ENCODE measurements at places on chromosomes 4 and X. TPM values are rescaled to one million over a fixed set of nuclear protein-coding genes. Genes with fewer than 3 reads are reported as not detected.

DNA sequence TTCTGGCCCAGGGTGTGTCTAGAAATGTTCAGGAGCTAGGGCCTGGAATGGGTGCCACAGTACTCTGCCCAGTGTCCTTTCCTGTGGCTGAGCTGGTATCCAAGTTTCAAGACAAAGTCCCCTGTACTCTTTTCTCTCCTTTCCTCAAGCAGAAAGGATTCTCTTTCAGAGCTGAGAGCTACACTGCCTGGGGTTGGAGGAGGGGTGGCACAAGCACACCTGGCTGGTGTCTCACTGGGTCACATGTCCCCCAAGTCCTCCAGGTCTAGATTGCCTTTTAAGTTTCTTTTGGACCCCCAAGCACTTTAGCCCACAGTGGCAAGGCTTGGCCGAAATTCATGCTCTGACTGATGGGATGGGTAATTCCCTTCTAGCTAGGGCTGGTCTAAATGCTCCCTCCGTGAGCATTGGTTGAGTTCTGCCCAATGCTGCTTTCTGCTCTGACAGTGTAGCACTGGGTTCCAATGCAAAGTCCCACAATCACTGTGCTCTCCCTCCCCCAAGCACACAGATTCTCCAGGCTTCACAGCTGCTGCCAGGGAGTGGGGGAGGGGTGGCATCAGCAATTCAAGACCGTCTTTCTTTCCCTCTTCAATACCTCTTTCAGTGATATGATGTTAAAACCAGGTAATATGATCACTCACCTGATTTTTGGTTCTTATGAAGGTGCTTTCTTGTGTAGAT, 47.8 kb downstream of the BEX3 start:
- H3K36me3 ChIP-seq: no peaks in the 10 kb centered on the region
- DNase-seq: no peak
- no peak overlapping the region for H3K27ac ChIP-seq
- no peaks in the 10 kb centered on the region for H3K4me1 ChIP-seq

DNA sequence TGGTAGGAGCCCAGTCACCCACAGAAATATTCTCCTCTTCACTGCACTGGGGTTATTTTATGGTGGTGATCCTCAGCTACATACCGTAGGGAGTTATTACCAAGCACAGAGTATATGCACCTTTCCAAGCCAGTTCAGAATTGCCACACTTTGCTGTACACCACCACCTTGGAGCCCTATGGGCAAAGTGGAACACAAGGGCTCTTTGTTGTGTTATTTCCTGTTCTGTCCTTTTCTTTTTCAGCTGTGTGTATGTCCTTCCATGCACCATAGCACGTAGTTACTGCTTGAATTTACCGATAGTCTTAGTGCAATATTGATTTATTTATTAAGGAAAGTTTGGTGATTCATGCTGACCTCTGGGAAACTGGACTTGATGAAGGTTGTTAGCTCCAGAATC, 8.3 kb downstream of the RNF128 start:
- H3K4me1 ChIP-seq: no peaks in the 10 kb centered on the region
- H3K4me3 ChIP-seq: no peak overlapping the region
- H3K36me3 ChIP-seq: no peaks in the 10 kb centered on the region
- no peak for DNase-seq

DNA sequence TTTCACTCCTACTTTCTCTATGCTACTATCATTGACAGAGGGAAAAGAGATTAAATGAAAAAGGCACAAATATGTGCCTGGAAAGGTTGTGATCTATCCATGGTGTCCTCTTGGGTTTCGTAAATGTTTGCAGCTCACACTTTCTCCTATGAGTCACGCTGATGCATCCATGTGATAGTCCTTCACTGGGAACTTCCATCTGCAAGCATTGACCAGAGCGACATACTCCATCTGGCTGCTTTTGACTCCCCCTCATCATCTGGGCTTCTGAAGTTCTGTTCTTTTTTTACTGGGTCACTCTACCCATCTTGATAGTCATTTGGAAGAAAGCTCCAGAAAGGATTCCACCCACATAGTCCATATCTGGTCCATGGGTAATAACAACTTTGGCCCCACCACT, 84.7 kb upstream of the NDST3 start:
- no peak overlapping the region for H3K4me3 ChIP-seq
- no peaks in the 10 kb centered on the region for H3K4me1 ChIP-seq
- no peak overlapping the region for H3K27ac ChIP-seq
- no peak for DNase-seq

- no peaks in the 10 kb centered on the region for H3K36me3 ChIP-seq
- DNase-seq: no peak
- no peaks in the 10 kb centered on the region for H3K27me3 ChIP-seq
- H3K27ac ChIP-seq: no peak overlapping the region
- H3K4me3 ChIP-seq: no peak overlapping the region
- no peaks in the 10 kb centered on the region for H3K4me1 ChIP-seq
These were observed 331.0 kb upstream of the PCDH10 start for GRCh38 chr4:132818091-132818490.

GRCh38 chr4:40980318-40980883, 230.6 kb downstream of the NSUN7 start:
- no peaks in the 10 kb centered on the region for H3K4me1 ChIP-seq
- H3K27me3 ChIP-seq: no peaks in the 10 kb centered on the region
- no peaks in the 10 kb centered on the region for H3K36me3 ChIP-seq
- no peak overlapping the region for H3K4me3 ChIP-seq
- no peak overlapping the region for H3K27ac ChIP-seq
- DNase-seq: no peak

GRCh38 chrX:132217203-132218073, 1.8 kb downstream of the RAP2C start:
- H3K4me3 ChIP-seq: peak overlapping the region; percentile 86
- H3K27ac ChIP-seq: peak overlapping the region; percentile 95
- H3K27me3 ChIP-seq: no peaks in the 10 kb centered on the region
- DNase-seq: peak; percentile 91

DNA sequence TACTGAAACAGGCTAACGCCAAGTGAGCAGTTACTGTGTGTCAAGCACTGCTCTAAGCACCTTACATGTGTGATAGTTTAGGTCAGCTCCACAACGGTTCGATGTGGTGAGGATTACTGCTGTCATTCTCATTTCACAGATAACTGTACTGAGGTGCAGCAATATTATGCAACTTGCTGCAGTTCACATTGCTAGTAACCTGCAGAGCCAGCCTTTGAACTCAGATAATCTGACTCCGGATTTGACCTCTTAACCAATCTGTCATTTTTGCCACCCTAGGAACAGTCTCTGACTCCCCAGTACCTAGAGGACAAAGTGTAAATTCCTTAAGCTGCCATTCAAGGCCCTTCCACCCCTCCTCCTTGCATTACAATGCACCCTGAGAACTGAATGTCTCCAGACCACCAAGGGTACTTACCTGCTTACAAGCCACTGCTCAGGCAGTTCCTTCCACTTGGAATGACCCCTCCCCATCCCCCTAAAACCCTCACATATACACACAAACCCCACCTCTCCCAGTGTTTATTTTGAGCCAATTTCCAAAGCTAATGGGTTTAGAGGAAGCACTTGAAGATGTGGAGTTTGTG, 24.9 kb downstream of the EFNB1 start:
- H3K36me3 ChIP-seq: no peaks in the 10 kb centered on the region
- no peak for DNase-seq
- no peaks in the 10 kb centered on the region for H3K27me3 ChIP-seq
- no peaks in the 10 kb centered on the region for H3K4me1 ChIP-seq
- no peak overlapping the region for H3K4me3 ChIP-seq

GRCh38 chr4:113071274-113071673, 21.8 kb downstream of the ANK2 start:
- no peak overlapping the region for H3K4me3 ChIP-seq
- DNase-seq: no peak
- no peaks in the 10 kb centered on the region for H3K36me3 ChIP-seq
- H3K27ac ChIP-seq: no peak overlapping the region
- H3K4me1 ChIP-seq: no peaks in the 10 kb centered on the region

DNA sequence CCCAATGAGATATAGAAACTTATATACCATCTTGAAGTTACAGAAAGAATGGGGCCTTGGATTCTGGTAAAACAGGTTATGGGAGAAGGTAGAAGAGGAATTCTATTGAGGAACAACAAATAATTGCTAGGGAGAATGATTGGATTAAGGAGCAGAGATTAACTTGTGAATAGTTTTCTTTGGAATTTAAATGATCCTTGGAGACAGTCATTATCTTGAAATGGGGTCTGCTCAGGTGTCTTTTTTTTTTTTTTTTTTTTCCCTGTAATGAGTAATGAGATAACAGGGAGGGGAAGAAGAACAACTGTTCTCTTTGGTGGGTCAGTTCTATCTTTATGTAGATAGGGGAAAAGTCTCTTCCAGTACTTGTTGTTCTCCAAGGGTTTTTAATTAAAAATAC, 1406.0 kb downstream of the RPA4 start:
- DNase-seq: no peak
- no peaks in the 10 kb centered on the region for H3K27me3 ChIP-seq
- no peaks in the 10 kb centered on the region for H3K4me1 ChIP-seq

GRCh38 chr4:17559709-17560048, 17.3 kb upstream of the LAP3 start:
- H3K27me3 ChIP-seq: peaks cover 18% of the 10 kb centered on the region
- DNase-seq: no peak
- no peaks in the 10 kb centered on the region for H3K36me3 ChIP-seq
- H3K4me1 ChIP-seq: peaks cover 8% of the 10 kb centered on the region
- no peak overlapping the region for H3K27ac ChIP-seq
- no peak overlapping the region for H3K4me3 ChIP-seq

GRCh38 chr4:47488706-47489105, 3.6 kb downstream of the ATP10D start:
- no peak overlapping the region for H3K4me3 ChIP-seq
- no peak overlapping the region for H3K27ac ChIP-seq
- no peak for DNase-seq
- peaks cover 23% of the 10 kb centered on the region for H3K4me1 ChIP-seq

DNA sequence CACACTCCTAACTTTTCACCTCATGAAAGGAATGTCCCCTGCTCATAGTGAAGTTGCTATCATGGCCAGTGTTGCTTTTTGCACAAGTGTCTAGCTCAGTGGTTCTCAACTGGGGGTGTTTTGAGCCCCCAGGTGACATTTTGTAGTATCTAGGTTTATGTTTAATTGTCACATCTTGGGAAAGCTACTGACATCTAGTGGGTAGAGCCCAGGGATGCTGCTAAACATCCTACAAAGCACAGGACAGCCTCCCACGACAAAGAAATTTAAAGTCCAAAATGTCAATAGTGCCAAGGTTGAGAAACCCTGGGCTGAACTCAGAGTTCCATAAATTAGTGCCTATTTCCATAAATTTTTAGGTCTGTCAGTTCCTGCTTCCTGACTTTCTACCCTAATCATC, 70.7 kb upstream of the HCCS start:
- H3K27me3 ChIP-seq: no peaks in the 10 kb centered on the region
- no peak overlapping the region for H3K4me3 ChIP-seq
- H3K27ac ChIP-seq: no peak overlapping the region
- no peaks in the 10 kb centered on the region for H3K4me1 ChIP-seq

DNA sequence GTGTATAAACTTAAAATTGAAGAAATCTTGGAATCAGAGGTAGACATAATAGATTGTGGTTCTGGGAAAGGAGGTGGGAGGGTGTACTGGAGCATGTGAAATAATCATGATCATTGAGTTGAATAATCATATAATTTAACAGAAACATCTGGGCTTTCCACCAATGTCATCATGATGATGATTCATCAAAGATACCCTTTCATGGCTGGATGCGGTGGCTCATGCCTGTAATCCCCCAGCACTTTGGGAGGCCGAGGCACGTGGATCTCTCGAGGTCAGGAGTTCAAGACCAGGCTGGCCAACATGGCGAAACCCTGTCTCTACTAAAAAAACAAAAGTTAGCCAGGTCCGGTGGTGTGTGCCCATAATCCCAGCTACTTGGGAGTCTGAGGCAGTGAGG, 6.7 kb upstream of the RUFY3 start:
- peaks cover 24% of the 10 kb centered on the region for H3K4me1 ChIP-seq
- no peak overlapping the region for H3K27ac ChIP-seq

- H3K36me3 ChIP-seq: no peaks in the 10 kb centered on the region
- no peak for DNase-seq
- no peaks in the 10 kb centered on the region for H3K4me1 ChIP-seq
These were observed 134.8 kb upstream of the NWD2 start for GRCh38 chr4:37109756-37110155.

DNA sequence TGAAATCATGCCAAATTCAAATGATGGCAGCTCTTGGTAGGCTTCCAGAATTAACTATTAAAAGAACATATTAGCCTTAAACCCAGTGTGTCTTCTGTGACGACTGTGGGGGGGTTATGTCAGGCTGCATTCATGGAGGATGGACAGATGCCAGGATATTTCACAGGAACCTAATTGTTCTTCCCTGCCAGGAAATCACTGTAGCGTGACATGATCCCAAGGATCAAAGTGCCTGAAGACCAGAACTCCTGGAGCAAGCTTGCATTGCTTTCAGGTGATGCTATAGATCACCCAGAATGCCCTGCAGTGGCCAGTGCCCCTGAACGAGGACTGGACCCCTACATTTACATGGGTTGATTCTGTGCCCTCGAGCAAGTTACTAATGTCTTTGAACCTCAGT, 1093.0 kb upstream of the TENM3 start:
- H3K27me3 ChIP-seq: no peaks in the 10 kb centered on the region
- H3K4me3 ChIP-seq: no peak overlapping the region
- H3K36me3 ChIP-seq: no peaks in the 10 kb centered on the region
- no peak for DNase-seq
- H3K27ac ChIP-seq: no peak overlapping the region

GRCh38 chr4:89561048-89561447, 253.4 kb upstream of the GPRIN3 start:
- peaks cover 2% of the 10 kb centered on the region for H3K4me1 ChIP-seq
- no peaks in the 10 kb centered on the region for H3K36me3 ChIP-seq
- DNase-seq: no peak
- H3K27ac ChIP-seq: no peak overlapping the region
- H3K4me3 ChIP-seq: no peak overlapping the region

DNA sequence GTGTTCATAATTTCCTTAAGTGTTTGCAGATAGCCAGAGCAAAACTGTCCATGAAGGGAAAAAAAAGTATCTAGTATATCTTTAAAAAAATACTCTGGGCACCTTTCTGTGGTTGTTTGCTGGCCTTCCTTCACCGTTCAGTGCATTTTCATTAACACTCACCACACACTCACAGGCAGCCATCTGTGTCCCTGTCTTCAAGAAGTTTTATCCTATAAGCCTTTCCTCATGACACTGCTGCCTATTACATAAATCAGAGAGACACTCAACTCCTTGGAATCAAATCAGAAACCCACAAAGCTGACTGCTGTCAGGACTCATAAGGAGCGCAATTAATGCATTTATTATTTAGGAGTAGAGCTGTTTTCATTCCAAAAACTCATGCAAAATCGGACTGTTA, 1720.2 kb downstream of the PCDH7 start:
- DNase-seq: no peak
- H3K27ac ChIP-seq: no peak overlapping the region
- H3K4me3 ChIP-seq: no peak overlapping the region
- H3K36me3 ChIP-seq: no peaks in the 10 kb centered on the region

TBC1D9 gene
- not detected for total RNA-seq

LGI2 gene
- total RNA-seq: not detected

ART3 gene
- total RNA-seq: not detected

ARR3 gene
- not detected for total RNA-seq

AFM gene
- not detected for total RNA-seq

ABRAXAS1 gene
- total RNA-seq: 12.0 TPM

PPP1R2C gene
- total RNA-seq: not detected

All from activated CD4-positive, alpha-beta T cell treated with anti-CD3 and anti-CD28 coated beads, Interleukin-2, amount 10 ng/mL, durations not matched to agents 24 days and 14 days (primary cell).